ENCODE measurements at places on chromosomes 1 and 21.

GRCh38 chr1:200670242-200671118 lies 773 bp upstream of the DDX59 start:
- DNase-seq, result no peak

- peak; percentile 11 for DNase-seq
Measured at GRCh38 chr1:227388214-227389168, 70.2 kb upstream of the CDC42BPA start.

DNA sequence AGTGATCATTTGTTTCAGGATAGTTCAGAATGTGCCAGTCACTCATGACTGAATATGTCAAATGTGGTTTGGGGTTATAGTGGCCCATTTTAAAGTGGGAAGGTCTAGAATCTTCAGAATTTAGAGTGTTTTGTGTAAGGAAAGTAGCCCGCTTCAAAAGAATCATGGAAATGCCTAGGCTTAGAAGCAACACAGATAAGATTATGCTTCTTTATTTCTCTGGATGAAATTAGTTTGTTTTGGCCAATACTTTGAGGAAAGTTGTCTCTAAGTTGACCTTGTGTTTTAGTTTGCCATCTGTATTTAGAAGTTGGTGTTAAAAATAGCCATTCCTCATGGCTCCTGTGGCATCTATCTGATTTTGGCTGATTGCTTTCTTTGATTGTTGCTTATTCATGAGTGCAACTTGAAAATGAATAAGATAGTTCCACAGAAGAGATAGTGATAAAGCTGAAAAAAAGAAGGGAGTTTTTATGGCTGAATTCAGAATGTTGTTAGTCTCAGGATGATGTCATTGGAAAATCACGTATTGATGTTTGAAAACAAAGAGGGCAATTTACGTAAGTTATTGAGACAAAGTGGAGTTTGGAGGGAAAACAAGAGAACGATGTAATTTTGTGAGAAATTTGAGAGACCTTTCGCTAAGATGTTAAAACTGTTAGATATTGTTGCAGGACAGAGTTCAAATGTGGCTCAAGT lies 71.9 kb downstream of the PLA2G4A start:
- no peak for DNase-seq

DNA sequence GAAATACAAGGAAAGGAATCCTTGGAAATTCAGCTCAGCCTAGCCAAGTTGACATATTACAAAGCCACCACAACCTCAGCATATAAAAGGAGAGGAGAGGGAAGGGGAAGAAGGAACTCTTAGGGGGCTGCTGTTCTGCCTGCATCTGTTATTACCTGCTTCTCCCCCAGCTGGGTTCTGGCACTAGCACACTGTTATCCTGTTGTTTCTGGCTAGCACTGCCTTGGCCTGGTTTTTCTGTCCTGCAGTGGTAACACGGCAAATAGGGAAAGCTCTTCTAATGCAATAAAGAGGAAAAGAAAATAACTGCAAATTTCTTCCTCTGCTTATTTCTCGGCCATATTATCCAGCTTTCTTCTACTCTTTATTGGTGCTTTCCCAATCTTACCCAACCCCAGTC lies 16.5 kb upstream of the VCAM1 start:
- DNase-seq, result no peak

GRCh38 chr1:25174730-25175612 lies 57.3 kb downstream of the SYF2 start:
- DNase-seq, result no peak

- DNase-seq, result no peak
Measured at GRCh38 chr1:206490771-206491405, 16.4 kb upstream of the RASSF5 start.

DNA sequence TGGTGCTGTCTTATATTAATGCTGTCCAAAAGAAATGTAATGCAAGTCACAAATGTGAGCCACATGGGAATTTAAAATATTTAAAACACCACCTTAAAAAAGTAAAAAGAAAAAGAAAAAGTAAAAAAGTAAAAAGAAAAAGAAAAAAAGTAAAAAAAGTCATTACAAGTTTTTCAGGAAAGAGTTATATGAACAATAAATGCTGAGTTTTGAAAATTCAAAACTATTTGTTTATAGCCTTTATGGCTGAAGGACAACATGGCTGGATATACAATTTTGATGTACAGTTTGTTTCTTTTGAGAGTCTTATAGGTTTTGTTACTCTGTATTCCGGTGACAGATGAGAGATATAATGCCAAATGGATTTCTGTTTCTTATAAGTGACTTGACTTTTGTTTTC lies 29.1 kb downstream of the GPR88 start:
- no peak for DNase-seq

- no peak for DNase-seq
Measured at GRCh38 chr1:221289103-221289502, 409.9 kb downstream of the HLX start.

- DNase-seq, result no peak
Measured at GRCh38 chr1:37741662-37742061, 23.3 kb downstream of the EPHA10 start.

DNA sequence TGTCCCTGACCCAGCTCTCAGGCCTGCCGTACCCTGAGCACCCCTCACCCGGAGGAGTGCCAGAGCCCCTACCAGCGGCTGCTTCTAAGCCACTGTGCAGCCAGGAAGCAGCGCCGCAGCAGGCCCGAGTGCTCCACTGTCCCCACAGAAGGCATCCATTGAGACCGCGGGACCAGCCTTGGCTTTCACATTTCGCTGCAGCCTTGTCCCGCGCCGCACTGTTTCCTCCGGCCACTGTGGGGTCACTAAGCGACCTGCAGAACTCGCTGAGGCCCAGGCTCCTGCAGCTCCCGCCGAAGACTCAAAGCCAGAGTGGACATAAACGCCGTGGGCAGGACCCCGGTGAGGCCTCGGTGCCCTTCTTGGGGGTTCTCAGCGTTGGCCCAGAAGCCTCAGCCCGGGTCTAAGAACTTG lies 3.0 kb downstream of the ALX3 start:
- no peak for DNase-seq

DNA sequence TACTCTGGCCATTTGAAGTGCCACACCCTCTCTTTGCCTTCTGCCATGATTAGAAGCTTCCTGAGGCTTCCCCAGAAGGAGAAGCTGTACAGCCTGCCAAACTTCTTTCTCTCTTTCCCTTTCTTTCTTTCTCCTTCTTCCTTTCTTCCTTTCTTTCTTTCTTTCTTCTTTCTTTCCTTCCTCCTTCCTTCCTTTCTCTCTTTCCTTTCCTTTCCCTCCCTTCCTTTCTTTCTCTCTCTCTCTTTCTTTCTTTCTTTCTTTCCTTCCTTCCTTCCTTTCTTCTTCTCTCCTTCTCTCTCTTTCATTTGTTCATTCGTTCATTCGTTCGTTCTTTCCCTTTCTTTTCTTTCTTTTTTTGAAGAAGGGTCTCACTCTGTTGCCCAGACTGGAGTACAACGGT lies 931.0 kb downstream of the TTLL7 start:
- no peak for DNase-seq

DNA sequence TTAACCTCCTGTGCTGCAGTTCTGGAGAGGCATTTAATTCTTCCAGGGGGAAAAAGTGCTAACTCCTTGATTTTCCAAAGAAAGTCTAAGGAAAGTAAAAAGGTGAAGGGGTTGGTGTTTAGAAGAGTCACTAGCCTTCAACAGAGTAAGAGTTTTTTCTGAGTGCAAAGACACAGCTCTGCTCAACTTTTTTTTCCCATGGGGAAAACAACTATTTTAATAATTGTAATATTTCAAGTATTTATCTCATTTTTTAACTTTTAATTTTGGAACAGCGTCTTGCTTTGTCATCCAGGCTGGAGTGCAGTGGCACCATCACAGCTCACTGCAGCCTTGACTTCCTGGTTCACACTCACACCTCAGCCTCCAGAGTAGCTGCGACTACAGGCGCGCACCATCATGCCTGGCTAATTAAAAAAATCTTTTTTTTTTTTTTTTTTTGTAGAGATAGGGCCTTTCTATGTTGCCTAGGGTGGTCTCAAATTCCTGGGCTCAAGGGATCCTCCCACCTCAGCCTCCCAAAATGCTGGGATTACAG lies 202.6 kb downstream of the APP start:
- DNase-seq, result no peak

- no peak for DNase-seq
Measured at GRCh38 chr1:53736290-53736689, 2.7 kb downstream of the GLIS1 start.

- peak; percentile 67 for DNase-seq
Measured at GRCh38 chr1:51535006-51535592, 16.0 kb upstream of the EPS15 start.

GRCh38 chr1:215114154-215114933 lies 31.8 kb downstream of the KCNK2 start:
- DNase-seq, result peak; percentile 89

- no peak for DNase-seq
Measured at GRCh38 chr1:185488808-185489207, 171.8 kb upstream of the IVNS1ABP start.

DNA sequence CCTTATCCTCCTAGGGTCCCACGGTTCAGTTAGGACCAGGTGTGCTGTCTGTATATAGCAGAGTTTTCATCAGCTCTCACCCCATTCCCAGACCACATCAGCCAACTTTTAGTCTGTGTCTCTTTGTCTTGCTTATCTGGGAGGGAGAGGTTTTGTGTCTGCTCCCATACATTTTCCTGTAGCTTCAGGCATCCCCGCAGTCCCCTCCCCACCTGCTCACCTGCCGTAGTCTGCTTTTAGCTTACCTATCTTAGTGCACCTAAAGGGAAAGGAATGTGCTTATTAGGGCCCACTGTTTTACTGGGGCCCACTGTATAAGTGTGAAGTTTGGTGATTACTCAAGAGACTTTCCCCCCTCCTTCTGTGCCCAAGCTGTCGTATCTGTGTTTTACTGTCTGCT lies 225.1 kb downstream of the PLA2G4A start:
- DNase-seq, result no peak

- no peak for DNase-seq
Measured at GRCh38 chr1:239655023-239655422, 268.7 kb downstream of the CHRM3 start.

DNA sequence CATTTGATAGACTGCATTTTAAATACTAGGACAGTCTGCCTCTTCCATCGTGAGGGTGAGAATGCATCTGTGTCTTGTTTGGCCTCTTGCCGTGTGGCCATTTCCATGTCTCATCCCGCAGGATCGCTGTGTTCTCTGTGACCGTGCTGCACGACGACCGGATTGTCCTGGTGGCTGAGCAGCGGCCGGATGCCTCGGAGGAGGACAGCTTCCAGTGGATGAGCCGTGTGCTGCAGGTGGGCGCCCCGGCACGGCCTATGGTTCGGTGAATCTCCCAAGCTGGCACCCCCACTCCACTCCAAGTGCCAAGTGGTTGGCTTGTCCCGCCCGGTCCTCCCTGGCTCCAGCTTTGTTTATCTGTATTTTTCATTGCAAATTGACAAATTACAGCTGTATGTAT lies 55.2 kb downstream of the S100B start:
- DNase-seq, result no peak

DNA sequence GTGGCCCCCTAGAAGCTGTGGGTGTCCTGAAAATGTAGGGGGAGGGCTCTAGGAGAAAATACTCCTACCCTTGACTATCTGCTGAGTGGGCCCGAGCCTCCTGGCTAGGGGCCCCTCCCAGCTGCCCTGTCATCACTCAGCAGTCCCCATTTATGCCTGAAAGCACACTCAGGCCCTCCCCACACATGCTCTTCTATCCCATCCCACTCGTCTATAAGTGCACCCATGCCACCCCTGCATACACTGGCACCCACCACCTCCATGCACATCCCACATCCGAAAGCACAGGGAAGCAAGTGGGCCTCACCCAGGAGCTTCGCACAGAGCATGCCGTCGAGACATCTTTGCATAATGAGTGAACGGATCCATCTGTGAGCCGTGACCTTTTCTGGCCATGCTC lies 80.4 kb upstream of the POU3F1 start:
- no peak for DNase-seq

GRCh38 chr1:180901076-180901990 lies 11.4 kb upstream of the KIAA1614 start:
- no peak for DNase-seq

DNA sequence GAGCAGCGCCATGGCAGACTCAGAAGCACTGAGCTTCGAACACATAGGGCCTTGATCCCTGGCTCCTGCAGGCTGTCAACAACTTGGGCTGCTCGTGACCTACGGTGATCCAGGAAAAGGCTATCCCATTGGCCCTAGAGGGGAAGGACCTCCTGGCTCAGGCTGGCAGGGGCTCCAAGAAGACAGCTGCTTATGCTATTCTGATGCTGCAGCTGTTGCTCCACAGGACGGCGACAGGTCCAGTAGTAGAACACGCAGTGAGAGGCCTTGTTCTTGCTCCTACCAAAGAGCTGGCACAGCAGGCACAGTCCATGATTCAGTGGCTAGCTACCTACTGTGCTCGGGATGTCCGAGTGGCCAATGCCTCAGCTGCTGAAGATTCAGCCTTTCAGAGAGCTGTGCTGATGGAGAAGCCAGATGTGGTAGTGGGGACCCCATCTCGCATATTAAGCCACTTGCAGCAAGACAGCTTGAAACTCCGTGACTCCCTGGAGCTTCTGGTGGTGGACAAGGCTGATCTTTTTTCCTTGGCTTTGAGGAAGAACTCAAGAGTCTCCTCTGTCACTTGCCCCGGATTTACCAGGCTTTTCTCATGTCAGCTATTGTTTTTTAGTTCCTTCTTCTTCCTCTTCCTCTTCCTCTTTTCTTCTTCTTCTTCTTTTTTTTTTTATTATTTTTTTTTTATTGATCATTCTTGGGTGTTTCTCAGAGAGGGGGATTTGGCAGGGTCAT lies 18.9 kb downstream of the ITLN2 start:
- no peak for DNase-seq

DNA sequence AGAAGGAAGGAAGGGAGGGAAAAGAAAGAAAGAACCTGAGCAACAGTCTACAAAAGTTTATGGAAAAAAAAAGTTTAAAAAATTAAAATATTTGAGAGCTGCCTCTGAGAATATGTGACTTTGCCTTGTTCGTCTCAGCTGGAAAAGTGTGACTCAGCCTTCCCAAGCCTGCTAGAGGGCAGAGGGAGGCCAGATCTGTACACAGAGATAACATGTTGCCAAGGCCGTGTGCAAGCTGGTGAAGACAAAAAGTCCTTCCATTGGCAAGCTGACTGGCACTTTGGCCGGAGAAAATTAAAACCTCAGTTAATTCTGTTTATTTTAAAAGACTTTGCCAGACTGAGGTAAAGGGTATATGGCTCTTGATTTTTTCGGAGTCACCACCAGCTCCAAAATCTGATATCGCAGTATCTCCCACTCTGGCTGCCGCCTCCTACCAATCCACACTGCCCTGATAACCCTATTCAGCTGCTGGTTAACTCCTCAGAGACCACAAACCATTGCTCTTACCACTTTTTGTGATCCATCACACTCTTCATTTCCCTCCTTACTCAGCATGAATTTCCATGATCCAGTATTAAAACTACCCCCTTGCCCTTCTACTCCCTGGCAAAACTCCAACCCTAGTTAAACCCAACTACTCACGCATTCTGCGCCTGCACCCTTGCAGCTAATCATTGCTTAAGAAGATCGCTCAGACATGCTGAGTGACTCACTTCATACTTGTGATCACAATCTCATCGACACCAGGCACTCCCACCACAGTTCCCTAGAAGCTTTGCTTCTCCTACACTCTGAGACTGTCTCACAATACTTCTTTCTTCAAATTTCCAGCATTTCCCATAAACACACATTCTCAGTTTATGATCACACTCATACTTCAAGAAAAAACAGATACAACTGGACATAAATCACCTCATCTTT lies 5.7 kb upstream of the PPP1R15B start:
- DNase-seq, result peak; percentile 99

- DNase-seq, result peak; percentile 48
Measured at GRCh38 chr1:38028105-38028591, 15.6 kb downstream of the UTP11 start.
